ENCODE measurements at places on chromosomes 7 and 10.

DNA sequence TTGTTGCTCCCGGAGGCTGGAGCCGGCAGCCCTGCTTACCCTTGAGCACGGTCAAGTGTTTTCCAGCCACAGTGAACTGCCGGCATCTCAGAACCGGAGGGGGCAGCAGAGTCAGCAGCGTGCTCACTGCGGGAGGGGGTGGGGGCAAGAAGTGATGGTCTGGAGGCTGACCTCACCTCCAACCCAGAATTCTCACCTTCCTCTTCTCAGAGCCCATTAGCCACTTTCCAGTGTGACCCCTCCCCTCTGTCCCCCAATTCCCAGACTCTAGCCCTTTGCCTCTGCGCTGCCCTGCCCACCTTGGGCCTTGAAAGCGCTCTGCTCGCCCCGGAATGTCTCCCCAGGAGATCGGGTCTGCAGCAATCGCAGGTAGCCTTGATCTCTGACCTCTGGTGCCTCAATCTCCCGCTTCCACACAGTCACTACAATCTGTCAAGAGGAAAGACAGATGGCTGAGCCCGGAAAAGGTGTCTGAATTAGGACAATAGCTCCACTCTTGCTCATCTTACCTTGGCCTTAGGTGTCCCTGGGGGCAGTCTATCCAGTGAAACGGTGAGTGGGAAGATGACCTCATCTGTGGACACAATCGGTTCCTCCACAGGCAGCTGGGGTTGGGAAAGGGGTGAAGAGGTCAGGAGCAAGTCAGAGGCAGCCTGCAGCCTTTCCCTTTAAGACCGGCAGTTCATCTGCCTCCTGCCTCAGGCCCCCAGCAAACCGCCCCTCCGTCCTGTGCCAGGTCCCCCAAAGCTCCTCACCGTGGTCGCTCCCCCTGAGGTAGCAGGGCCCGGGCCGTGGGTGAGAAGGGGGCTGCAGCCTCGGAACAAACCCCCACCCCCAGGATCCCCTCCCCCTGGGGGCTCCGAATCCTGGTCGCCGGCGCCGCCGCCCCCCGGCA, 942 bp downstream of the TRAPPC14 start:
- no peak for DNase-seq

GRCh38 chr7:83362871-83363550, 200.3 kb upstream of the PCLO start:
- no peak for DNase-seq

DNA sequence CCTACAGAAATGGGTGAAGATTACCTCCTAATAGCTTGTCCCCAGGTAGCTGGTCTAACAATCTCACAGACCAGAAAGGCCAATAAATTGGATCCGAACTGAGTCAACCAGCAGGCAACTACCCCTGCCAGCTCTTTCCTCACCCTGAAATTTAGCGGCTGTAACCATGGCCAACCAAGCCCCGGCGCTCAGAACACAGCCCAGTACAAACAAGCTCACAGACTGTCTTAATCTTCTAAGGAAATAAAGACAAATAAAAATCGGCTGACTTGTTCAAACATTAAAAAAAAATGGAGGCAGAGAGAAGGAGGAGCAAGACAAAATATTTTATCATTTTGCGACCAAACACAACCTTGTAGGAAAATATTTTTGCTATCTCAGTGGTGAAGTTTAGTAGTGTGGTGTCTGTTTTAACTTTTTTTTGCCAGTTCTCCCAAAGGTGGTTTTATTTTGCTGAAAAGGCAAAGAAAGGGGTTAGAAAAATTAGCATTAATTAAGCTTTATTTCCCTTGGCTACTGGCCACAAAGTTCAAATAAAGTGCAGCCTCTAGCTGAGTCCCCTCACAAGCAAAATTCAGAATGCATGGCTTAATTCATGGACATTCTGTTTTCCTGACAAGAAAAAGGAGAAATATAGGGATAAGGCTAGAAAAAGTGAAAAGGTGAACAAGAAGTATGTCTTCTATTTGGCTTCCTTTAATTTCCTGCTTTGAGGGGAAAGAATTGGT, 313.0 kb upstream of the NPVF start:
- DNase-seq: no peak

DNA sequence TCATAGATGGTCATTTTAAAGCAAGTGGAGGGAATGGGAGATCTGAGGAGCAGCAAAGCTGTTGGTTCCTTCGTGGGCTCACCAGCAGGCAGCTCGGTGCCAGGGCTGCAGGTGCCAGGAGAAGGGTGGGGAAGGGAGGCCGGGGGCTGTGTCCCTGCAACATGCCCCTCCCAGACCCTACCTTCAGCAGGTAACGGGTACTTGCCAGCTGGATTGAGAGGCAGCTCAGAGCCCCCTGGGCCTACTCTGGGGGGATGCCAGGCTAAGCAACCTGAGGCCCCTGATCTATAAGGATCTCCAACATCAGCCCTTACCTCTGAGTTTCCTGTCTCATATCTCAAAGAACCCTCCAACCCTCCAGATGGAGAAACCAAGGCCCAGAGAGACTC, 173.3 kb downstream of the NEURL1 start:
- no peak for DNase-seq

DNA sequence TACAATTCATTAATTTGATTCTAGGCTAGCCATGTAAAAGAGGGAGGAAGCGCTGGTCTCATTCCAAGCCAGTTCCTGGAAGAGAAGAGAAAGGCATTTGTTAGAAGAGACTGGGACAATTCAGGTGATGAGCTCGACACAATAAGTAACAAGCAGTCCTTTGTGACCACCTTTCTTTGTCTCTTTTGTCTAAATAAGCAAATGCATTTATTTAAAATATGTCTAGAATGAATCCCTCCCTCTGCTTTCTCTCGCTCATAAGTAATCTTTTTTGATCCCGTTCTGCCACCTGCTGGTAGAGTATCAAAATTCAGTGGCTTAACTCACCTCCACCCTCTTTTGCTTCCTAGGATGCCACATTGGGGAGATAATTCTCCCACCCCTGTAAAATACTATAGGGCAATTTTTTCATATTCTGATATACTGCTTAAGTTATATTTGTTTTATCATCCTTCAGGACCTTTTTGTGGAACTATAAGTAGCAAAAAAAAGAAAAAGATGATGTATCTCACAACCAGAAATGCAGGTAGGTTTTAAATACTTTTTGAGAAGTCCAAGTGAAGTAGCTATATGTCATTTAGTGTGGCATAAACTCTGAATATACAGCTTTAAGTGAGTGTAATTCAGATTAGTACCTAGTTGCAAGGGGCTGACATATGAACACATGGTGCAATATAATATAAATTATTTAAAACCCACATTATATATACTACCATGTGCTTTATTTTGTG, 91.5 kb downstream of the GSDME start:
- DNase-seq: no peak

DNA sequence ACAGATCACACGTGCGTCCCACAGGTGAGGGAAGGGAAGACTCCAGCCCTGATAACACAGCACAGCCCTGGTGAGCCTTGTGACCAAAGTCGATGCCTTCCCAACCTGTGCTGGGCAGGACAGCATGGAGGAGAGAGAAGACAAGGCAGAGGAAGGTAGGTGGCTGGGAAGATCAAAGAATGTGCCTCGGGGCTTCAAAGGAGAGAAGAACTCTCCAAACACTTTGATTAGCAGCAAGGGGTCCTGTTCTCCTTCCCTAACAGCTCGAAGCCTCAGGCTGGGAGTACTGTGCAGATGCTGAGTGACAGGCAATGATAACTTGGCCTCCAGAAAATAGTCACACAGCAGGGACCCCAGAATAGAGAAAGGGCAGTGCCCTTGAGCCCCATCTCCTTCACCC, 288.5 kb downstream of the TCERG1L start:
- no peak for DNase-seq

DNA sequence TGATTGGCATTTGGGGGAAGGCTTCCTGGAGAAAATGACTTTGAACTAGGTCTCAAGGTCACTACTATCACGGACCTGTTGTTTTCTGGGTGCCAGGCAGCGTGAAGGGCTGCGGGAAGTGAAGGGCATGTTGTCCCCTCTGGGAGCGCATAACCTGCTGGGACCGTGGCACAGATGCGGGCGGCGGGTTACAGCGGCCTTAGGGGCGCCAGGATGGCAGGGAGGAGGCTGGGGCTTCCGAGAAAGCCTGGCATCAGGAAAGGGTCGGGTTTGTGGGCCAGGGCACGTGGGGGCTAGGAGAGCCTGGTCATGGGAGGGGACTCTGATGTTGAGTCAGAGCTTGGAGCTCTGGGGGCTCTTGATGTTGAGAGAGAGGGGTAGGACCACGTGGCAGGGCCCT, 6.1 kb downstream of the SLC4A2 start:
- DNase-seq: no peak

GRCh38 chr10:120161111-120161510, 268.6 kb downstream of the SEC23IP start:
- no peak for DNase-seq

- no peak for DNase-seq
These were observed 547.4 kb downstream of the PTPRN2 start for GRCh38 chr7:158040199-158040598.

GRCh38 chr7:122307228-122307621, 2.7 kb upstream of the FEZF1 start:
- no peak for DNase-seq

DNA sequence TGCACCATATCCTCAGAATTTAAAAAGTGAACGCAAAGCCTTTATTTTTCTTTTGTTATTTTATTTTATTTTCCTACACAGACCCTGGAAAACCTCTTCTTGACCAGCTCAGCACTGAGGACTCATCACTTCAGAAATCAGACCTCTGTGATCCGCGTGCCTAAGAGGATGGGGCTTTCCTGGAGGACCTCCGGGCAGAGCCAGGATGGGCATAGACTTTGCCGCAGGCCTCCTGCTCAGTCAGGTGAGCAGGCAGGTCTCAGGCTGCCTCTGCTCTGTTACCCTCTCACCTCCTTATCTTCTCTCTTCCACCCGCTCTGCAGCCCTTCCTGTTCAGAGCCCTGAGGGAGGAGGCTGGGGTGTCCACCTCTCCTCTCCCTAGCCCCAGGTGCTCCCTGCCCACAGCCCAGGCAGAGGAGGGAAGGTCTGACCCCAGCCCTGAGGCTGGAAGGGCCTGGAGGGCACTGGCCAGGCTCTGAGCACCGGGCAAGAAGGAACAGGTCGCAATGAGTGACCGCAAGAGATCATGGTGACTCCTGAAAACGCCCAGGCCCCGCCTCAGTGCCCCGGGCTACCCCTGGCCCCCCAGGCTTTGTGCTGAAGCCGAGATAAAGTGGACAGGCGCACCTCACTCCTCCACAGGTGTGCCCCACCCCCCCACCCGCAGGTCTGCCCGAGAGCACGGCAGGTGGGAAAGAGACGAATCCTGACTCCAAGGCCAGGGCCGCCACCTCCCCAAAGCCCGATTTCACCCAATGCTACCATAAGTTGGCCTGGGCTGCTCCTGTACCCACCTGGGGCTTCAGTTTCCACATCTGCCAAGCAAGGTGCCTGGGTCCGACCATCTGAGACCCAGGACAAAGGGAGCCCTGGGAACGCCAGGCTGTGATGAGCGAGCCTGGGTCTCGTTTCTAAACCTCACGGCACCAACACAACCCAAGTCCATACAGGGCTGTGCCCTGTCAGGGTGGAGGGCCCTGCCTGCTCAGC, 2.8 kb downstream of the CALML5 start:
- DNase-seq: no peak

GRCh38 chr7:65250697-65251395, 122.8 kb upstream of the ZNF92 start:
- no peak for DNase-seq

GRCh38 chr10:110323503-110323902, 18.8 kb upstream of the SMNDC1 start:
- DNase-seq: no peak

GRCh38 chr7:19009241-19009935, 108.0 kb downstream of the TWIST1 start:
- no peak for DNase-seq

DNA sequence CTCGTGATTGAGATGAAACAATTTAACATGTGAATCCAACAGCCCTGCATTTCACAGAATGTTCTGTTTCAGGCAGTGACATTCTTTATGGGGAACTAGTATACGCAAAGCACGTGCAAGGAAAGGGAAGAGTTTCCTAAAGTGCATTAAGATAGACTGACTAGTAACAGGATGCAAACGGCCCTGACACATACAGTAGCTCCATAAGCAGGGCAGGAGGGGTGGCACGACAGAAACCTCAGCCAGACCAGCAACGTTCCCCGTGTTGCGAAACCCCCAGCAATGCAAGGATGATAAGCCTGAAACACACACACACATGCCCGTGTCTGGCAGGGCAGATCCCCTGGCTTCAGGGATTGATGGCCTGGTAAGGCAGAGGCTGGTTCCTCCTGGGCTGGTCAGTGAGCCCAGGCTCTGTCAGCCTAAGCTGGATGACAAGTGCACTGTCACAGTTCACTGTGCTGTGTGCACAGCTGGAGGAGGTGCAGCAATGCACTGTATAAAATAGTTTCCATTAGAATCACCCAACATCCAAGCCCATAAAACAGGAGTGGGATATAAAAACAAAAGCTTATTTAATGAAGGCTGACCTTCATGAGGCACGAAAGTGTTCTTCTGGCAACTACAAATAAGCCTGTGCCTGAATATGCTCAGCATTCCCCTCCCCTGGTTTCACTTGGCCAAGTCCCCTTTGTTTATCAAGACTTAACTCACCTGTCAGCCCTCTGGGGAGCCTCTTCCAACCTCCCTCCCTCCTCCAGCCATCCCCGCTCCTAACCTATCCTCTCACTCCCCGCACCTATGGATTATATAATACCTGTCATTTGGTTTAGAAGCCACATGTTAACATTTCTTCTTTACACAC, 88.8 kb downstream of the GSAP start:
- DNase-seq: no peak

GRCh38 chr7:69756235-69756634, 158.0 kb downstream of the AUTS2 start:
- DNase-seq: no peak

GRCh38 chr10:98513704-98514103, 67.0 kb upstream of the HPS1 start:
- DNase-seq: no peak

DNA sequence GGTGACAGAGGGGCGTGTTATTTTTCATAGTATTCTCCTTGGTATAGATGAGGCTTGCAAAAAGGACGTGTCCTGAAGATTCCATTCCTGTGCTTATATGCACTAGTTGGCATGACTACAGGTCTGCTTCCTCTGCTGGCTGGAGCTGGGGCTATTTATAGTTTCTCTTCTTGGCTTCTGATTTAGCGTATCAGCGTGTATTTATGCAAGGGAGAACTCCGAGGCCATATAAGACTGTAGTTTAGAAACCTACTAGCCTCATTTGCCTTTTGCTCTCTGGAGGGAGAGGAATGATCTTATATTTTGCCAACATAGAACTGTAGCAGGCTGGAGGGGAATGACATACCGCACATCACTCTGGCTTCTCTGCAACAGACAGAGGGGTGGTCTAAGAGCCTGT, 39.7 kb downstream of the CACNB2 start:
- no peak for DNase-seq

DNA sequence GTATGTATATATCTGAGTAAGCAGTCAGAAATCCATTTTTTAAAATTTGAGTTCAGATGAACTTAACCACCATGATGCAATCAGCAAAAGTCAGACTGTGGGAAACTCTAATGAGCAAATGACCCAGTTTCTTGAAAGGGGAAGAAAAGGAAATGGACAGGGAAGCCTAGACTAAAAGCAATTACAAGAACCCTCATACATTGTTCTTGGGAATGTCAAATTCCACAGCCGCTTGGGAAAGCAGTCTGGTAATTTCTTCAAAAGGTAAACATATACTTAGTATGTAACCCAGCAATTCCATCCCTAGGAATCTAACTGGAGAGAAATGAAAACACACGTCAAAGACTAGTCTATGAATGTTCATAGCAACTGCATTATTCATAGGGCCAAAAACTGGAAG, 16.4 kb upstream of the FOXK1 start:
- DNase-seq: no peak

GRCh38 chr10:34184939-34185386, 630.1 kb downstream of the PARD3 start:
- DNase-seq: no peak

Measured in GM19239 (cell line).